ENCODE measurements at places on chromosomes 4 and X.

GRCh38 chr4:161350946-161351345 is 812.9 kb downstream of the FSTL5 start:
- no peak for DNase-seq

DNA sequence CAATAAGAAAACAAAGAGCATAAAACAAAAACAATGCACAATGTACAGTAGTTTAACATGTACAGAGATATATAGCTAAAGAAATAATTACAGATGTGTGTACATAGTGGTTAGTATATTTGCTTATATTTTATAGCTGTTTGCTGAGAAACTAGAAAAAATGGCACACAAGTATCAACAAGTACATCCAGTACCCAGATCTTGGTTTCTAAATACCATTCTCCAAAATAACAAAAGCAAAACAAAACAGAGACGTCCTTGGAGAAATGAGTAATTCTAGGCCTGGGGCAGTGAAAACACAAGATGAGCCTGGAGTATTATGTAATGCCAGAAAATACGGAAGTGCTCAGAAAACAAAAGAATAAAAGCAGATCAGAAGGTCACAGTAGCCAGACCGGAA is 189.6 kb downstream of the TMEM47 start:
- no peak for DNase-seq

GRCh38 chr4:80268936-80269335 is 2.5 kb downstream of the FGF5 start:
- no peak for DNase-seq

- no peak for DNase-seq
Measured at GRCh38 chr4:45554423-45554822, 569.4 kb downstream of the GABRG1 start.

- DNase-seq = no peak
Measured at GRCh38 chr4:166875821-166876220, 358.5 kb downstream of the SPOCK3 start.

- no peak for DNase-seq
Measured at GRCh38 chrX:111503485-111503993, 7.9 kb upstream of the SERTM2 start.

GRCh38 chr4:31192341-31192740 is 472.2 kb downstream of the PCDH7 start:
- no peak for DNase-seq

DNA sequence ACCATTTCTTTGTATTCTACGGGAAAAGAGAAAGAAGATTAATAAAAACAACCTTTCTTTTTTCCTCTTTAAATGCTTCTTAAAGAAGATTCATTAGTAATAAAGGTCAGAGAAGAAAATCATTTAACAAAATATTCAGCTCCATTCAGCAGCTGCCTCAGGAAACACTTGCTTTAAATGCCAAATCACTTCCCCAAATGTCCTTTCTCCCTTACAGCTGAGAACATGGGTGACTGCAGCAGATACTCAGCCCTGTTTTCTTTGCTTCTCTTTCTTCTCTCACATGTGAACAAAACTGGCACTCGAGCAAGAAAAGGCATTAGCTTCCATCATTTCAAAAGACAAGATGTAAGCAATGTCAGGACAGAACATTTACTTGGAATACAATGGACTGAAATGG is 120.2 kb downstream of the INPP4B start:
- no peak for DNase-seq

DNA sequence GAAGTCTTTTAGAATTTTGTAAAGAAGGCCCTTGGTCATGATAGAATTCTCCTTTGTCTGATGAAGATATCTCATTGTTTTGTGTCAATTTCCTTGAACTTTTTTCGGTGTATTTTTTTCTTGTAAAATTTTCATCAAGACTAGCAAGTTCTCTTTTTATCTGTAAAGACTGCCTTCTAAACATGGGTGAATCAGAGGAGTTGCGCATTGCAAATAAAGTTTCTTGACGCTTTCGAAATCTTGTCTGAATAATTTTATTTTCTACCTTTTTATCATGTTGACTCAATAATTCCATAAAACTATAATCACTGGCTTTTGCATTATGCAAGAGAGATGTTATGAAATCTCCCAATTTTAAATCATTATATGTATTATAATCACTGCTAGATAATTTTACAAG is 66.2 kb downstream of the NCAPG start:
- DNase-seq = no peak

GRCh38 chrX:141924293-141924692 is 20.6 kb downstream of the MAGEC1 start:
- DNase-seq = no peak

DNA sequence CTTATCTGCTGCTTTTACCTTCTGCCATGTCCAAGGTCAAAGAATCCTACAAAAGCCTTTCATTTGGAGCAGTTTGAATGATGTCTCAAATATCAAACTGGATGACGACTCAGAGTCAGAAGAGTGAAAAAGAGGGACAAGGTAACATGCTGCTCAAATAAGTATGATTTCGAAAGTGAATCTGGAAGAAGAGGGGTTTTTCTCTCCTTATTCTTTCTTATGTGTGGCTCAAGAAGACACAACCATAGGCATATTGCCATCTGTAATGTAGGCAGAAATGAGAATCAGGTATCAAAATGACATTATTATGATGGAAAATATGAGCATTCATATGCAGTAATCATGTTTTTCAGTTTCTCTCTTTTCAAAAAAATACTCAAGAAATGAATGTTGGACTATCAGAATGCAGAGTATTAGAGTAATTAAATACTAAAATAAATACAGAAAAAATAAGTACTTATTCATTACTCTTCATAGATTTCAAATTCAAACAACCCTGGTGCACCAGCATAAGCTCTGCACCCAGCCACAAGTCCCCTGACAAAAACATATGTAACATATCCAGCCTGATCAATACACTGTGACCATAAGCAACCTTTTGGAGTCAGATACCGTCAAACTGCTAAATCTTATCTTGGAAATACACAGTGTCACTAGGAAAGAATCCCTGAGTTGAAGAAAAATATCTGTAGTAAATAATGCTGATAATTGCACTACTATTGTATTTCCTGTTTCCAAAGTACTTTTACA is 468.6 kb downstream of the INPP4B start:
- DNase-seq = no peak

DNA sequence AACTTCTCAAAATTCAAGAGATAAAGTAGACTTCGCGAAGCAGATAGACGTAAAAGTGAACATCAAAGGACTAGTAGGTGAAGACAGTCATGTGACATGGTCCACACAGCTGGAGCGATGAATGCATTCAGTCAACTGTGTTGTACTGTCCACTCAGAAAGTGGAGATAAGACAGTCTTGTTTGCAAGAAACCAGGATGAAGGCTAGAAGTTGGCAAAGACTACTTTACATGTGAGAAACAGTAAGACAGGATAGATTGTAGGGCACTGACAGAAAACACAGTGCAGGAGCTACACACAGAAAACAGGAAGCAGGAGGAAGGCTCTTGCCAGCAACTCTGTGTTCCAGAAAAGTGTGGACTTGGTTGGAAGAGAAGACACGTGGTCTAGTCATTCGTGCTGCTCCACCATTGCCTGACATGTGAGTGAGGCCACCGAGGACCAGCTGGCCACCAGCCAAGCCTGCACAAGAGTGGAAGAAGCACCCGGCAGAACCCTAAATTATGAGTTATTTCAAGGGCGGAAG is 78.9 kb downstream of the FAT1 start:
- DNase-seq = no peak

DNA sequence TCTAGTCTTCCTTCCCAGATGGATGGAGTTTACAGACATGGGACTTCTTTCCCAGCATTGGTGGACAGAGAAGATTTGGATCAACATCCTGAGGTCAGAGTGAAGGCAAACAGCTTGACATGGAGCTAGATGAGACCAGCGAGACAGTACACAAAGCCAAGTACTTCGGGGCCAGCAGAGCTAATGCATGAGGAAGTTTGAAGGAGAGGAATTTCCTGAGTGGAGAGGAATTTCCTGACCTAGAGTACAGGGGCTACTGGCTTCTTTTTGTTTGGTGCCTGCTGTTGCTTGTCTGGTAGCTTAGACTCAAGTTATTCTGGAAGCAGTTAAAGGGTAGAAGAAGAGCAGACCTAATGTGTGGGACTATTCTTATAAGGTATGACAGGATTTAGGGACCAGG is 69.1 kb upstream of the EOLA2 start:
- DNase-seq = no peak

GRCh38 chr4:105147016-105147552 is 408 bp downstream of the TET2 start:
- DNase-seq = no peak

DNA sequence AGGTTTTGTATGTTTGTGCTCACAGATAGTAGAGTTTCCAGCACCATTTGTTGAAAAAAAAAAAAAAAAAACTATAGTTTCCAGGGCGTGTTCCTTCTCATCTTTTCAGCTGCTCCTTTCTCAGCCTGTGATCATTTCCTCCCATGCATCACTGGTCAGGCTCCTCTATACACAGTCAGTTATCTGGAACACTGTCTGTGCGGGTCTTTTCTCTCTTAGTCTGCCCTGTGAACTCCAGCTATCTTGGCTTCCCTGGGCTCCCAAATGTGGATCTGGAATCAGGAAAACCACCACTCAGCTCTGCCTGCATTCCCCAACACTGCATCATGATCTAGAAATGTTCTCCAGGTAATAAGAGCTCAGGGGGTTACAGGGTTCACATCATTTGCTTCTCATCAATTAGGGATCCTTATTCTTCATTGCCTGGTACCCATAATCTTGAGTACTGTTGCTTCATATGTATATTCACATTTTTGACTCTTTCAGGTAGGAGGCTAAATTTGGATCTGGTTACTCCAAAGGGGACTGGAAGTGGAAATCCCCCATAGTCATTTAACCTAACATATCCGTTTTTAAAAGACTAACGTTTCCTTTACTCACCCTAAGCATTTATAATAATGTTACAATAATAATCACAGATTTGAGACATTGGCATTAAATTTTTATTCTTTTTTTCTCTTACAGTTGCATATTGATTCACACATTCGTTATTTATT is 221.8 kb upstream of the KLF3 start:
- DNase-seq = no peak

Measured in right kidney (tissue), 9 donors.